ENCODE measurements at places on chromosomes 1 and 21. TPM values are rescaled to one million over a fixed set of nuclear protein-coding genes. Genes with fewer than 3 reads are reported as not detected.

DNA sequence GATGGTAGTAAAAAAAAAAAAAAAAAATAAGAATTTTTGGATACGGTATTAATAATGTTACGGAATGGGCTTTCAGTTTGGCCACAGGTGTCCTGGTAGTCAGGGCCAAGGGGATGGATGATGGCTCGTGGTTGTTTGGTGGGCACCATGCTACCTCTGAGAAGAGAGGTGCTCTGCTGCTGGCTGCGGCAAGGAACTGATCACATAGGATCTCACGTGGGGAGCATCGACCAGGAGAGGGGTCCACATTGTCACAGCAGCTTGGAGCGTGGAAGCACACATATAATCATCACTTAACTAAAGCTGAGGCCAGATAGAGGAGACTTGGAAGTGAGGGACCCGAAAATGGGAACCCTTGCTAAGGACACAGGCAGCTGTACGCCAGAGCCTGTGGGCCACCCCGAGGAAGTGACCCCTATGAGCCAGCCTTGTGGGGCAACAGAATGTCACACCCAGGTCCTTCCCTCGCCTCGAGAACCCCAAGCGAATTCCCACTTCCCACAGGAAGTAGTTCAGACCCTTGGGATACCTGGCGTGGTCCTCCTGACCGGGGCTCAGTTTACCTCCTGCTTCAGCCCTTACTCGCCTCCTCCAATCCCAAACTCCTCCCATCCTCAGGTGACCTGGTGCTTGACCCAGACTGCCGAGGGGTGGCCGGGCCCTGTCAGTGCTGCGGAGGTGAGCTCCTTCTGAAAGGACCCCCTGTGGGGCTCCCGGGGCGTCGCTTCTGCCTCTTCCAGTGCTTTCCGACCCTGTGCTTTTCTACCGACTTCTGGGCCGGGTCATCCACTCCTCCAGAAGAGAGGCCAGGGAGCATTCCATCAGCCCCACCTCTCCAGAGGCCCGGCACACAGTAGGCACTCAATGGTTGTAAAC, 222.0 kb downstream of the CAMTA1 start:
- peaks cover 2% of the 10 kb centered on the region for H3K4me1 ChIP-seq
- no peak overlapping the region for H3K4me3 ChIP-seq
- DNase-seq = no peak
- H3K36me3 ChIP-seq = no peaks in the 10 kb centered on the region
- H3K27me3 ChIP-seq = peaks cover 2% of the 10 kb centered on the region
- H3K27ac ChIP-seq = no peak overlapping the region

GRCh38 chr1:32518976-32519375, 20.3 kb upstream of the ZBTB8A start:
- no peak overlapping the region for H3K4me3 ChIP-seq
- DNase-seq = no peak
- H3K4me1 ChIP-seq = no peaks in the 10 kb centered on the region

WNT3A gene
- total RNA-seq = not detected

GRCh38 chr1:97038410-97038809, 316.8 kb downstream of the PTBP2 start:
- no peaks in the 10 kb centered on the region for H3K4me1 ChIP-seq
- H3K4me3 ChIP-seq = no peak overlapping the region
- DNase-seq = no peak
- no peaks in the 10 kb centered on the region for H3K36me3 ChIP-seq
- no peak overlapping the region for H3K27ac ChIP-seq

DNA sequence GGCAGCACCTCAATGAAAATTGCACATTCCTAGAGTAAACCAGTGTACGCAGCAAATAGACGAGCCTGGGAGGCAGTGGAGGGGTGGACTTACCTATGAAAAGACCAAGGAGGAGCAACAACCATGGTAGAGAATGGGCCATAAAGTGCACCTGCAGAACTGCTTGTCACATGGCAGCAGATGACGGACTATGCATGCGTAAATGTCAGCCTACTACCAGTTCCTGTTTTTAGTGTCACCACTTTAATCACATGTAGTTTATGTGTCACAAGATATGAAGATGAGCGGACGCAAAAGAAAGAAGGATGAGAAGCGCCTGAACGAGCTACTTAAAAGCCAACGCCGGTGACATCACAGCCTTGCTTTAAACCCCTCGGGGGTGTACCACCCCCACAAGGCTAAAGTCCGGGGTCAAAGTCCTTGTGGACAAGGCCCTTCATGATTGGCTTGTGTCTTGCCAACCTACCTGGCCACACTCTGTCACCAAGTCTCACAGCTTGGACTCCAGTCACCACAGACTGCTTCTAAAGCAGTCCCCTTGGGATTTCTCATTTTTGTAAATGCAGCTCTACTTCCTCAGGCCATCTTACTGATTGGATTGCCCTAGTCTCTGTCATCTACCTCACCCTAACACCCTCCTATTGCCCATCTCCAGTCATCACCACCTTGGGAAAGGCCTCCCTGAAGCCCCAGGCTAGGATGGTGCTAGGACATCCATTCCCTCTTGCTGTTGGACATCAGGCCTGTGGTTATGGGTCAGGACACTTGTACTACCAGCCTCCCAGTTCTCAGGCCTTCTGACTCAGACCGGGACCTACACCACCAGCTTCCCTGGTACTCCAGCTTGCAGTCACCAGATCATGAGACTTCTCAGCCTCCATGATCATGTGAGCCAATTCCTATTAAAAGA, 6.0 kb upstream of the LY9 start:
- no peak for DNase-seq
- no peaks in the 10 kb centered on the region for H3K4me1 ChIP-seq
- no peak overlapping the region for H3K4me3 ChIP-seq
- H3K27me3 ChIP-seq = no peaks in the 10 kb centered on the region

EFNA4 gene
- total RNA-seq = 36.0 TPM

GRCh38 chr1:43509007-43509739, 21.5 kb upstream of the PTPRF start:
- no peaks in the 10 kb centered on the region for H3K36me3 ChIP-seq
- H3K4me3 ChIP-seq = no peak overlapping the region
- H3K27ac ChIP-seq = no peak overlapping the region
- DNase-seq = no peak
- no peaks in the 10 kb centered on the region for H3K27me3 ChIP-seq
- H3K4me1 ChIP-seq = no peaks in the 10 kb centered on the region

GRCh38 chr1:153272186-153272585, 12.7 kb downstream of the LORICRIN start:
- no peaks in the 10 kb centered on the region for H3K36me3 ChIP-seq
- H3K27me3 ChIP-seq = peaks cover 3% of the 10 kb centered on the region
- H3K4me1 ChIP-seq = no peaks in the 10 kb centered on the region
- no peak for DNase-seq
- H3K4me3 ChIP-seq = no peak overlapping the region
- no peak overlapping the region for H3K27ac ChIP-seq

HAPLN2 gene
- 19.0 TPM for total RNA-seq

GRCh38 chr21:25405984-25406383, 201.3 kb downstream of the MRPL39 start:
- H3K4me1 ChIP-seq = no peaks in the 10 kb centered on the region
- H3K4me3 ChIP-seq = no peak overlapping the region
- no peak for DNase-seq
- H3K36me3 ChIP-seq = no peaks in the 10 kb centered on the region
- H3K27ac ChIP-seq = no peak overlapping the region

AMY2A gene
- total RNA-seq = not detected

- no peak overlapping the region for H3K4me3 ChIP-seq
- no peak overlapping the region for H3K27ac ChIP-seq
- peaks cover 20% of the 10 kb centered on the region for H3K4me1 ChIP-seq
- no peak for DNase-seq
- no peaks in the 10 kb centered on the region for H3K36me3 ChIP-seq
Observed at GRCh38 chr21:25186273-25186672, 421.0 kb downstream of the MRPL39 start.

C1orf87 gene
- not detected for total RNA-seq

- no peak overlapping the region for H3K27ac ChIP-seq
- peaks cover 9% of the 10 kb centered on the region for H3K4me1 ChIP-seq
- peak; percentile 11 for DNase-seq
- no peaks in the 10 kb centered on the region for H3K27me3 ChIP-seq
- no peak overlapping the region for H3K4me3 ChIP-seq
Observed at GRCh38 chr1:26686795-26687194, 9.0 kb upstream of the ARID1A start.

- H3K36me3 ChIP-seq = peaks cover 28% of the 10 kb centered on the region
- H3K4me1 ChIP-seq = no peaks in the 10 kb centered on the region
- H3K27me3 ChIP-seq = no peaks in the 10 kb centered on the region
- DNase-seq = no peak
- H3K4me3 ChIP-seq = no peak overlapping the region
- no peak overlapping the region for H3K27ac ChIP-seq
Observed at GRCh38 chr1:171784784-171785183, 3.3 kb downstream of the METTL13 start.

DNA sequence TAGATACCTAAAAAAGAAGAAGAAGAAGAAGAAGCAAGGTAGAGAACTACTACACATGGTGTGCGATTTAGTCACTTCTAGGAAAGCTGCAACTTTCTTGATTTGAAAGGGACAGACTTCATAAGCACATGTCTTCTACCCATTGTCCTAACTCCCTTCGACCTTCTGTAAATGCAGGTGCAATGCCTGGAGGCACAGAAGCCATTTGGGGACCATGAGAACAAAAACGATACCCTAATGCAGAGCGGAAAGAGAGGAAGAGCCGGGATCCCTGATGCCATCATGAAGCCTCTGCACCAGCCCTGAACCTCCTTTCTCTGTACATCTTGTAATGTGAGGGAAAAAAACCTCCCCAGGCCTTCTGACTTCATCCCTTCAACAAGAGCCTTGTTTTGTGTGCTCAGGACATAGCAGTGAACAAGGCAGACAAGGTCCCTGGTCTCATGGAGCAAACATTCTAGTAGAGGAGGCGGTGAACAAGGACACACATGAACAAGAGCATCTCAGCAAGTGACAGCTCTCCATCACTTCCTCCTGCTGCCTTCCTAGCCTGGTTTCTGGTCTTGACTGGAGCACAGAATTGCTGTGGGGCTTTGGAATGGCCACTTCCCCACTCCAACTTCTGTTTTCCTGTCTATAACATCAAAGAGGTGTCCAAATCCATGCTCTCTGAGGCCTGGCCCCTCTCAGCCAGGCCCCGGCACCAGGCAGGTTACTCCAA, 5.5 kb upstream of the LAPTM5 start:
- H3K4me1 ChIP-seq = peaks cover 12% of the 10 kb centered on the region
- DNase-seq = no peak
- no peak overlapping the region for H3K4me3 ChIP-seq
- H3K36me3 ChIP-seq = no peaks in the 10 kb centered on the region
